Esophagus (tissue), 2 donors: ENCODE measurements at places on chromosomes 7 and 10. TPM values are rescaled to one million over a fixed set of nuclear protein-coding genes. Genes with fewer than 3 reads are reported as not detected.

CYP26A1 gene
- polyA plus RNA-seq, result not detected

FAM131B gene
- polyA plus RNA-seq, result 0.16 TPM

SNCG gene
- polyA plus RNA-seq, result 19.1 TPM

SDK1 gene
- 0.33 TPM for polyA plus RNA-seq

C10orf71 gene
- polyA plus RNA-seq, result not detected

BRAT1 gene
- polyA plus RNA-seq, result 19.5 TPM

KCTD7 gene
- 1.9 TPM for polyA plus RNA-seq

NRCAM gene
- 0.35 TPM for polyA plus RNA-seq

SPOCK2 gene
- polyA plus RNA-seq, result 1.9 TPM

TMEM196 gene
- not detected for polyA plus RNA-seq

NCAPG2 gene
- polyA plus RNA-seq, result 8.1 TPM

IFIT1B gene
- polyA plus RNA-seq, result not detected

FAM180A gene
- 0.55 TPM for polyA plus RNA-seq

CPVL gene
- 9.5 TPM for polyA plus RNA-seq

EPHA1 gene
- 74.6 TPM for polyA plus RNA-seq

PKD2L1 gene
- not detected for polyA plus RNA-seq

UBN2 gene
- polyA plus RNA-seq, result 3.0 TPM

OR6V1 gene
- not detected for polyA plus RNA-seq

AOAH gene
- polyA plus RNA-seq, result 1.7 TPM

FRMD4A gene
- polyA plus RNA-seq, result 12.6 TPM

GRID2IP gene
- polyA plus RNA-seq, result 0.44 TPM

EVX1 gene
- not detected for polyA plus RNA-seq

ADAM22 gene
- polyA plus RNA-seq, result 0.16 TPM

MLXIPL gene
- 2.5 TPM for polyA plus RNA-seq

AGAP3 gene
- 98.8 TPM for polyA plus RNA-seq

DPCD gene
- polyA plus RNA-seq, result 17.3 TPM

SMO gene
- 9.5 TPM for polyA plus RNA-seq

PDLIM1 gene
- 79.9 TPM for polyA plus RNA-seq

ANXA8L1 gene
- 180 TPM for polyA plus RNA-seq

CYP2E1 gene
- polyA plus RNA-seq, result 19.3 TPM

SPDYE16 gene
- 0.05 TPM for polyA plus RNA-seq

LIPK gene
- 0.12 TPM for polyA plus RNA-seq

SPDYE11 gene
- not detected for polyA plus RNA-seq

SPACDR gene
- 0.31 TPM for polyA plus RNA-seq

SLC18A3 gene
- polyA plus RNA-seq, result not detected

CHAT gene
- polyA plus RNA-seq, result not detected
